IPS DF 19.7 (cell line): ENCODE measurements at places on chromosomes 2 and 18.
A peak's percentile ranks its signal among the peaks of the same experiment; 100 is the strongest.

GRCh38 chr18:8754995-8755960, 49.9 kb downstream of the MTCL1 start:
- DNase-seq = no peak

GRCh38 chr2:26495705-26496297, 17.9 kb upstream of the OTOF start:
- no peak for DNase-seq

DNA sequence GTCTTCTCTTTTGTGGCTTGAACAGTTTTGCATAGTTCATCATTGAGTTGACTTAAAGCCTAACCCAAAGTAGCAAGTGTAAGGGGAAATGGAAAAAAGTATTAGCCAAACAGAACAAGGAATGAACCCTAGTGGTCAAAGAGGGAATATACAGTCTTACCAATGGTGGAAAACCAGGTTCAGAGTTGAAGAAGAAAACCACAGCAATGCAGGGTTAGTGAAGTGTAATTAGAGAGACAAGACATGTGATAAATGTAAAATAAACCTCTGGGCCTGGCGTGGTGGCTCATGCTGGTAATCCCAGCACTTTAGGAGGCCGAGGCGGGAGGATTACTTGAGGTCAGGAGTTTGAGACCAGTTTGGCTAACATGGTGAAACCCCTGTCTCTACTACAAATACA, 2.4 kb downstream of the TTN start:
- DNase-seq = peak; percentile 38

GRCh38 chr2:191802180-191802579, 44.7 kb downstream of the CAVIN2 start:
- DNase-seq = no peak

- DNase-seq = no peak
Measured at GRCh38 chr2:106095478-106096298, 98.4 kb downstream of the UXS1 start.

- DNase-seq = no peak
Measured at GRCh38 chr2:220033546-220033945, 406.1 kb downstream of the SLC4A3 start.

DNA sequence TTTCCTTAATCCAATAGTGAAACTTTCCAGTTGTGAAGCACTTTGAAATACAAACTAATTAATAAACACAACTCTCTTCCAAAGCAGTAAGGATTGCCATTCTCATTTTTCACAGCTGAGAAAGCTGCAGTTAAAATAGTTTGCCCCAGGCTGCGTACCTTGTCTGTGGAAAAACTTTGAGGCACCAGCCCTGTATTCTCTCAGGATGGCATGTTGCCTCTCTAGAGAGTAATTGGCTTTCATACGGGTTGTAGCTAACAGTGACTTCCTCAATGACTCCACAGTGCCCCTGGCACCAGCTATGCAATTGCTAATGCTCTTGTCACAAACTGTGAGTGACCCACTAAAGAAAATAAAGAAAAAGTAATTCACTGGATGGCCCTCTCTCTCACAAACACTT, 345.7 kb downstream of the MTX2 start:
- no peak for DNase-seq

DNA sequence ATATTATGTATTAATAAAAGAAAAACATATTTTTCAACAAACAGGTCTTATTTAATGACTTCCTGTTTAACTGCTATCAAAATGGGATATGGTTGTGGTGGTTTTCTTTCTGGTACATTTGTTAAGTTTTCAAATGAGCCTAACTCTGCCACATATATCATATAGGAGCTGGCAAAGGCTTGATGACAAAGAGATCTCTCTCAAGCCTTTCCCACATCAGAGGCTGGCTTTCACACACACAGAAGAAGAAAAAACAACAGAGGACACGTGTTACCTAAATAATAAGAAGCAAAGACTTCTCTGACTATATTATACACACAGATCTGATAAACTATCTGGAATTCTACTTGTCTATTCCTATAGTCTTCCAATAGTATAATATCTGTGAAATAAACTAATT, 46.1 kb downstream of the CFAP36 start:
- DNase-seq = no peak

GRCh38 chr2:27667446-27667845, 3.8 kb downstream of the SLC4A1AP start:
- no peak for DNase-seq

GRCh38 chr2:205959521-205959920, 126.5 kb downstream of the INO80D start:
- no peak for DNase-seq

- DNase-seq = no peak
Measured at GRCh38 chr18:35868915-35869314, 103.6 kb upstream of the RMP24 start.

- DNase-seq = no peak
Measured at GRCh38 chr2:39837856-39838453, 58.9 kb upstream of the THUMPD2 start.

DNA sequence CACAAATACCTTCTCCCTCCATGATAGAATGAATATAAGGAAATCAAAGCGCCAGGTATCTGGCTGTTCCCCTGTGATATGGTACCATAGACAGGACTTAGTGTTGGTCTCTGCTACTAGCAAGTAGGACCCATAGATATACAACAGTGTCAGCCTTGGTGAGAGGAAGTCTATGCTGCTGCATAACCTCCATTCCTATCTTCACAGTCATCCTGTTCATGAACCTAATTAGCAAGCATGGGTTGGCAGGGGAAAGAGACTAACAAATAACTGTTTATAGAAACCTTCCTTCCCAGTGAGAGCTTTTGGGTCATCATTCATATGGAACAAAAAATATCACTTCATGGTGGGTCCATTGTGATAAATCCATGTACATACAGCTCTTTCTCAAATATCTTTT, 188.9 kb upstream of the FAM98A start:
- no peak for DNase-seq

GRCh38 chr2:128499367-128500137, 180.9 kb upstream of the HS6ST1 start:
- no peak for DNase-seq

GRCh38 chr18:22466608-22467395, 49.1 kb upstream of the CTAGE1 start:
- DNase-seq = no peak

GRCh38 chr2:43758739-43759138, 15.1 kb upstream of the DYNC2LI1 start:
- DNase-seq = no peak

DNA sequence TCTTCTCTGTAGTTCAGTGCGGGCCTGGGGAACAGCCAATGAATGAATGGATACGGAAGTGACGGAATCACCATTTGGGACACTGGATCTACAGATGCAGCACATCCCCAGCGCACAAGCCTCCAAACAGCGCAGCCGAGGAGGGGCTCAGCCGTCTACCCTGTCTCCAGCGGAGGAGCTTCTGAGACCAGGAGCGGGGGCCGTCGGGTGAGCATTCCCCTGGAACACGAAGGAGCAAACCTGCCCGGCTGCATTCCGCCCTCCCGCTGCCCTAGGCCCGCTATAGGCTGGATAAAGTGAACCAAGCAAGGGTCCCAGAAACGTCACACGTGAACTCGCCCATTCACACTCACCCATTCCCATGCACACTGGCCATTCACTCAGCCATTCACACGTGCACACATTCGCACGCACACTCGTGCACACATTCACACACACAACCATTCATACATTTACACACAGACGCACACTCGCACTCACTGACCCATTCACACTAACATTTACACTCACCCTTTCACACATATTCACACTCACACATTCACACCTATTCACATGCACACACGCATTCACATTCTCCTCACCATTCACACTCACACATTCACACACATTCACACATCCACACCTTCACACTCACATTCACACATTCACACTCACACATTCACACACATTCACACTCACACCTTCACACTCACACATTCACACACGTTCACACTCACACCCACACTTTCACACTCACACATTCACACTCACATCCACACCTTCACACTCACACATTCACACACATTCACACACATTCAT, 63.4 kb downstream of the BIN1 start:
- DNase-seq = no peak

DNA sequence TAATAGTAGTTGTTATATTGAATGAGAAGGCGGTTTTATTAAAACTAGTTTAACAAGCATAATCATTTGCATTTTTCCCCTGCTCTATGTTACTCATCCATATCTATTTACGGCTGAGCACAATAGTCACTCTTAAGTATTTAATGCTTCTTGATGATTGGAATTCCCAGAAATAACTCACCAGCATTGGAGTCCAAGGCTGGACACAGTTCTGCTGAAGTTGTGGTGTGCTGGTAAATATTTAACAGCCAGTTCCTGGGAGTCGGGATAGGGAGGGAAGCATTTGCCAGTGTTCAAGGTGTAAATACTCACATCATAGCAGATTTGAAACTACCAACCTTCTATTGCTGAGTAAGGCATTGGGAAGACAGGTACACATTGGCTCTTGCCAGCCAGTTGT, 315.1 kb downstream of the MTX2 start:
- DNase-seq = no peak
